ENCODE measurements at places on chromosomes 7 and 10.

DNA sequence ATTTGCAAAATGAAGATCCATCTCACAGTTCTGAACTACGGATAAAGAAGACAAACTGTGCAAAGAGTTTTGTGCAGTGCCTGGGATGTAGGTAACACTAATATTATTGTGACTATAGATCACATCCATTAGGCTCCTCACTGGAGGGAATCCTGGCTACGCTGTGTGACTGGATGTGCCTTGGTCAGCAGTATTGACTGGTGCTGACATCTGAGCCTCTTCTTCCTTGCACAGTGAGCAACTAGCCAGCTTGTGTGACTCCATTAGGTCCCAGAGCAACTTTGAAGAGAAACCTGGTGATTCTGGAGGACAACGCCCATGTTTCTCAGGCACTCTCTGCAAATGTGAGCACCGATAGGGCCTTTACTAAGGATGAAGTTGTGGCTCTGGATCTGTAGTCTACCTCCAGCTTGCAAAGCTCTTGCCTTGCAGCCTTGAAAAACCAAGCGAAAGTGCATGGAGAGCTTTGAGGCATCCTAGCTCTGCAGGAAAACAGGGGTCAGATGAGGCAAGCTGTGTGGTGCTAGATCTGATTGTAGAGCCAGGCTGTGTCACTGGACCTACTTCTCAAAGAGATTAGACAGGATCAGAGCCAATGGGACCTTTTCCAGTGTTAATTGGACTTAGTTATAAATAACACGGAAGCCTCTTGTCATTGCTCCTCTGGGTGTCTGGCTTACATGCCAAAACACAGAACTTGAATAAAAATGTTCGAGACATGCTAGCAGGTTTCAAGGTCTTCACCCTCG lies 303.6 kb upstream of the LYZL1 start:
- DNase-seq = no peak

DNA sequence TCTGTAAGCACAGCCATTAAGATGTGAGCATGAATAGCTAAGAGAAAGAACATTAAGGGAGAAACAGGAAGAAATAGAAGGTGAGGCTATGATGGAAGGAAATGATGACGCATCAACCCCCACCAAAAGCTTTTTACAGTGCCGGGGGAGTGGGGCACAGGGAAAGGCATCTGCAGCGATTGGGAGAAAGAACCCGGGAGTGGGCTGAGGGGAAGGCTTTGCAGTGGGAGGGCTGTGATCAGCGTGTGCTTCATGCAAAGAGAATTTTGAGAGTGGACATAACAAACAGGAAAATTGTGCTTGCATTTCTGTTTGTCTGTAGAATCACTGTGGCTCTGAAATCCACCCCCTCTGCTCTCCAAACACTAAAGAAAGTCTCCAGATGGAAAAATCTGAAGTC lies 250.8 kb downstream of the KCNMA1 start:
- DNase-seq = peak; percentile 71

- DNase-seq = no peak
These were observed 3.1 kb upstream of the ARPC1B start for GRCh38 chr7:99371376-99371920.

DNA sequence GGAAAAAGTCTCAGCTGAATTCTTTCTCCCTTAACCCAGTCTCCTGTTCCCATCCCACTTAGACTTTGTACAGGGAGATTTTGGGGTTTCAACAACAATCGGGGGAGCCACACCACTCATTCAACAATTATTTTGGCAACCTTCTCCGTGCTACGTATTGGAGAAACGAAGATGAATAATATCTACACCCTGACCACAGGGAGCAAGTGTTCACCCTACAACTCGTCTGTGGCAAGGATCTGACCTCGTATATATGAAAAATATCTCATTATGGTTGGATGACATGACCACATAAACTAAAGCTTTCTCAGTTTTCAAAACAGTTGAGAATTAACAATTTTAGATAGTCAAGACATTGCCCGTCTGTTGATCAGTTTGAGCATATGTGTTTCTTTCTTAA lies 302.1 kb downstream of the CACNA2D1 start:
- peak; percentile 24 for DNase-seq

DNA sequence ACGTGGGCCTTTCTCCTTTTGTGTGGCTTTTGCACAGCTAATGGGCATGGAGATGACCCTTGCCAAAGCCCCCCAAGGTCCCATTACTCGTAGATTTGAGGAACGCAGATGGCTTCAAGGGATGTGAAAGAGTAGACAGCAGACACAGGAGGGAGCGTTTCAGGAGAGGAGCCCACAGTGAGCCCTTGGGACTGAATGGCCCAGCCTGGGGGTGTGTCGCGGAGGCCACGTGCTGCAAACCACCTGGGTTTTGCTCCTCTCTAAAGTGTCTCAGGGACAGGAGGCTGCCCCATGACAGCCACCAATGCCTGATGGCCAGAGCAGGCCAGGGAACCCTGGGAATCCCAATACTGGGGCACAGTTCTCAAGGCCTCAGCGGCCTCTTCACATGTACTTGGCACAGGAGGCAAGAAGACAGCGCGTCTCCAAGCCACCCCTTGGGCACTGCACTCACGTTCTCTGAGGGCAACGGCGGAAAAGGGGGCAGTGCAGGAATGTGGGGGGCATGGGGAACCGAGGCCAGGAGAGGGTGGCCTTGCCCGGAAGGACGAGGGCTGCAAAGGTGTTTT lies 185.2 kb downstream of the WDR37 start:
- no peak for DNase-seq

GRCh38 chr10:48813291-48813690 lies 126.3 kb downstream of the LRRC18 start:
- no peak for DNase-seq

- DNase-seq = no peak
These were observed 16.2 kb downstream of the BPGM start for GRCh38 chr7:134662871-134663205.

- DNase-seq = no peak
These were observed 130.9 kb upstream of the ANKRD1 start for GRCh38 chr10:91051829-91052228.

DNA sequence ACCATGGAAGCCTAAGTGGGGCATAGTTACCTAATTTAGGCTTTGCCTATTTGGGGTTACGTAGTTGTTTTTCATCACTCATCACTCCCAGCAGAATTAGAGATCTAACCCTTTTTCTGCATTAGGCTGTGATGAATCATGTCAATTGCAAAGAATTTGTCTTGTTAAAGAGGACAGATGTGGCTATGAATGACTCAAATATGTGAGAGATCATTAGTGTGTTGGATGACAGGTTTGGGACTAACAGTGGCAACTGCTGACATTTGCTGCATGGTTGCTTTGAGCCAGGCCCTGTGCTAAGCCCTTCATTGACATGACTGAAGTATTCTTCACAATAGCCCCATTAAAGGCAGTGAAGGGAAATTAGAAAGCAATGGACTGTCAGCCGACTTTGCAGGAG lies 83.4 kb upstream of the BMPER start:
- DNase-seq = peak; percentile 35

DNA sequence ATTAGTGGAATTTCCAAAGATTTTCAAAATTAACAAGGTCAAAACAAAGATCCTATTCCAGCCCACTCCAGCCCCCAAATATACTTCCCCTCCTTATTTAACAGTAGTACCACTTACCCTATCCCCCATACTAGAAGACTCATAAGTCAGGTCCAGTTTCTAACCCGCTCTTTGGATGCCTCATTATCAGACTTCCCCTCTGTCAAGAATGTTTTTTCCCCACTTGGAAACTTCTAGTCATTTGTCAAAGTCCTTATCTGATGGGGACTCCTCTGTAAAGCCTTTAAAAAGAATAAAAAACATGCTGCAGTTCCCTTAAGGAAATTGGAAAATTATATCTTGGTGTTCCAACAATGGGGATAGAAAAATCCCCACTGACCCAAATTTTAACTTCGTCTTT lies 70.1 kb downstream of the IMMP2L start:
- no peak for DNase-seq

DNA sequence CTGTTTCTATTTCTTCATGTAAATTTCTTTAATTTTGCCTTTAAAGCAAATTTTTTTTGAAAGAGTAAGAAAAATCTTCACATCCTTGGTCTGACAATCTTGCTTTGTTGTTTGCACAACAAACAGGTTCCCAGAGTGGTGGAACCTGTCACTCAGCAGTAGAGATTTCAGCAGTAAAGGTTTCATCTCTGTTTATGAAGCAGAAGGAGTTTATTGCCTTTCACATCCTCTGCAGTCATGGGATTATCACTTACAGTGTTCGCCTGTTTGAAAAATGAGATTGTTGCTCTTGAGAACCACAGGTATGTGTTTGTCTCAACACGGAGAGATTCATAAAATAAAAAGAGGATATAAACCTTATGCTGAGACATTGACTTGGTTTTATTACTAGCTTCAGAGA lies 342.6 kb downstream of the IPMK start:
- DNase-seq = peak; percentile 2

- DNase-seq = peak; percentile 98
These were observed 48.4 kb upstream of the PODXL start for GRCh38 chr7:131604841-131605279.

- no peak for DNase-seq
These were observed 95.3 kb downstream of the RAMP3 start for GRCh38 chr7:45252857-45253256.

DNA sequence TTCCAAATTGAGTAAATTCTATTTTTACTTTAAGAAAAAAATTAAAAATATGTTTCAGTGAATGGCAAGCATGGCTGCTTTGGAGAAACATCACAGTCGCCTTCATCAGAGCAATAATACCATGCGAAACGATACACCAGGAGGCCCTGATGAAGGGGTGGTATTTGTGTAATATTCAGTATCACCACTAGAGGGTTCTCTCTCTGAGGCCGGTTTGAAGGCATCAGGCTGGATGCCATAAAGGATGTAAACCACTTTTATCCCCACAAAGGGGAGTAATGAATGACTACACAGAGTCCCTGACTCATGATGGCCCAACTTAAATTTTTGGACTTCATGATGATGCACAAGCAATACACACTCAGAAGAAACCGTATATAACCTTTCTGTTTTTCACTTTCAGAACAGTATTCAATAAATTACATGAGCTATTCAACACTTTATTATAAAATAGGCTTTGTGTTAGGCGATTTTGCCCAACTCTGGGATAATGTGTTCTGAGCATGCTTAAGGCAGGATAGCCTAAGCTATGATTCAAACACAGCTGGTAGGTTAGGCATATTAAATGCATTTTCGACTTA lies 95.5 kb downstream of the PPP1R17 start:
- DNase-seq = peak; percentile 79

DNA sequence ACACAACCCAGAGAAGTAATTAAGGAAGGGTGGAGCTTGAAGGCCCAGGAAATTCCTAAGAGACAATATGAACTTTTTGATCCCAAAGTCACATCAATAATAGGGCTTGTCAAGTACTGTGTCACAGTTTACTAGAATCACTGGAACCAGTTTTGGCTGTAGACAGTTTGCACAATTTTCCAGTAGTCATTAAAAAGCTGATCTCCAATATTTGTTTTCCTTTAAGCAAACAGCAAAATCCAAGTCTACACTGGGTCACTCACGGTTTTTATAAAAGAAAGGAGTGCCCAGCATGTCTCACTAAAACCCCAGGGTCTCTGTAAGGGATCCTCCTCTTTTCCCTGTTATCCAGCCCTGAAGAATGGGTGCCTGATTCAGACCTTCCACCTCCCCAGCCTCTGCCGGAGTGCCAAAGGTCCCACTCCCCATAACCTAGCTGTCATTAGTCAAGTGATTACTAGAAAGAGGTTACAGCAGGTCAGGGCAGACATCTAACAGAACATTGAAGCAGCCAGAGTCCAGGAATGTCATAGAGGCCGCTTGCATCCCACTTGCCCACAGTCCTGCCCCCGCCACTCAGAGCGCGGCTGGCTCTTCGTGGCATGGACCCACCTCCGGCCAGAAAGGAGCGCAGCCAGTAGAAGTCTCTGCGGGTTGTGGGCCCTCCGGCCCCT lies 552 bp downstream of the SLC25A16 start:
- no peak for DNase-seq

GRCh38 chr7:49564379-49564714 lies 209.1 kb upstream of the VWC2 start:
- DNase-seq = no peak

DNA sequence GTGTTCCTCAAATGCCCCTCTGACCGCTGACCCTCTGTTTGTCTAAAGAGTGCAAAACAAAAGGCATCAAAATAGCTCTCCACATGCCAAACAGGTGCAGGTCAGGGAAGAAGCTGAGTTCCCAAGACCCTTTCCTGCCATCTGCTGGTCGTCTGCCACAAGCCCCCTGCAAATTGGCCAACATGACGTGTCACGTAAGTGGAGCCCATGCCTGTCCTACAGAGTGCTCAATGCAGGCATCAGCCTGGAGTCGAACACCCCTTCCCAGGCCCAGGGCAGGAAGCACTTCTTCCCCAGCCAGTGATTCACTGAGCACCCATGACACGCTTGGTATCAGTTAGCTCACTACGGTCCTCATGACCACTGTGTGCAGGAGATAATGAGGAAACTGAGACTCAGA lies 14.1 kb downstream of the TMEM72 start:
- DNase-seq = peak; percentile 33

- DNase-seq = peak; percentile 77
These were observed 228.8 kb downstream of the EXOC4 start for GRCh38 chr7:133481676-133482075.

- DNase-seq = peak; percentile 4
These were observed 62.0 kb downstream of the CUBN start for GRCh38 chr10:17067376-17068264.

DNA sequence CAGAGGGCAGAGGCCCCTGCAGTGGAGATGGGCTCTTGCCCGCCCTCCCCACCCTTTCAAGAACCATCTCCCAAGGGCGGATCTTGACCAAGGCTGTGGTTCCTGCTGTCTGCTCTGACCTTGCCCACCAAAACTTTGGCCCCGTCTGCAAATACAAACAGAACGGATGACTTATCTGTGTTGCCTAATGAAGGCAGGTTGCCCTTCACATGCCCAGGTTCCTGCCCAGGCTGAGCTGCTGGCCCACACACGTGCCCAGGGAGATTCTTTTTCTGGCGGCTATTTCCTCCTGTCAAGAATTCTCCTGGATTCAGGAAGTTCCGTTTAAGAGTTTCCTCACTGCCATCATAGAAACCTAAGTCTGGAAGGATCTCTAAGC lies 78.3 kb downstream of the PROSER2 start:
- no peak for DNase-seq

- no peak for DNase-seq
These were observed 105.2 kb upstream of the NEBL start for GRCh38 chr10:21002091-21002878.

DNA sequence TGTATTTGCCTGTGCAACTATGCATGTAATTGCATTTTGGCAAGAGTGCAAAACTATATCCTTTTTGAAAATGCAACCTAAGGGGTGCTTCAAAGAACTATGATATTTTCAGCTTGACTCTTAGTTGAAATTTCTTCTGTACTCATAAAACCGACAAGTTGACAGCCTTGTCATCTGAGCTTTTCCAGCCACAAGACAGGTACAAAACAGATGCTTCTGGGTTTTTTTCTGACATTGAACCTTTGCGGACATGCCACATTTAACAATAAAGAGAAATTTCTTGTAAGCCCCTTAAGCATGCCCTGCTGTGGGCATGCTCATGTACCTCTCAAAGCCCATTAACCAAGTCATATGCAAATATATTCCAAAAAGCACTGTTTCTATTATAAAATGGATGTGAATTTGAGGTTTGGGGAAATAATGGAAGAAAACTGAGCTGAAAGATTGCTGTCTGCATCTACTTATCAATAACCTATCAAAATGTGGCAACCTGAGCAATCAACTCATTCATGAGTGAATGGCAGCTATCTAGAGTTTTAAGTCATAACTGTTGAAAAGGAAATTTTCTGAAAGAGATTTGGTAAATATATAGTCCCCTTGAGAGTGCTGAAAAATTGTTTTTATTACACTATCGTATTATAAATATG lies 1117.0 kb upstream of the LRRTM3 start:
- DNase-seq = no peak

All from M059J (cell line).